Astrocyte (in vitro differentiated cells and primary cell): ENCODE measurements at places on chromosomes 2 and 18. TPM values are rescaled to one million over a fixed set of nuclear protein-coding genes. Genes with fewer than 3 reads are reported as not detected.

DNA sequence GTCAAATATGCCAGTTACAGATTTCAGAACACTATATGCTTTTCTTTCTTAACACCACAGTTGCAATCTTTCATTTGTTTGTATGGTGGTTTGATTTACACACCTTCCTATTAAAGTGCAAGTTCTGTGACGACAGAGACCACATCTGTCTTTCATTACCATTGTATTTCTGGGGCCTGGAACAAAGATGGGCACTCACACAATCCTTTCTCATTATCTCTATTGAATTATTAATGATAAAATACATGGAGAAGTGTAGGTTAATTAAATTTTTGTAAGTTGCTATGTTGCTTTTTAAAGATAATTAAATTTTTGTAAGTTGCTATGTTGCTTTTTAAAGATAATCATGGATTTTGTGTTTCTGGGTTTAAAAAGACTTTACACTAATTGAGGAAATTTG is 79.9 kb downstream of the KCTD18 start:
- no peaks in the 10 kb centered on the region for H3K36me3 ChIP-seq
- no peak for DNase-seq
- no peak overlapping the region for H3K4me3 ChIP-seq
- peaks cover 2% of the 10 kb centered on the region for H3K4me1 ChIP-seq
- H3K27me3 ChIP-seq: no peaks in the 10 kb centered on the region

DNA sequence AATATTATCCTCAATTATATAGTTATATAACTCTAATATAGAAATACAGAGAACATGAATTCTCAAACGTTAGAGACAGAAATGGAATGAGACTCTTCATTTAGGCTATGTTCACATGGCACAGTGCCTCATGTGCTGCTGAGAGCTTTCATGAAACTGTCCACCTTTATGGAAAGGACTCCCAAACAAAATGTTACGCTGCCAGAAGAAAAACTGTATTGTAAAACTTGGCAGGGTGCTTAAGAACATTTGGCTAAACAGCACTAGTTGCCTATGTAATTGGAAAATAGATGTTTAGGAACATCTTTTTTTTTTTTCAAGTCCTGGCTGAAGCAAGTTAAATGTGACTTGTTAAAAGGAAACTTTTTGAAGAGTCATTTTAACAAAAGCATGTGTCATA is 396.0 kb downstream of the ERBB4 start:
- H3K36me3 ChIP-seq: no peaks in the 10 kb centered on the region
- no peak overlapping the region for H3K27ac ChIP-seq
- no peak for DNase-seq
- H3K4me3 ChIP-seq: no peak overlapping the region
- no peaks in the 10 kb centered on the region for H3K4me1 ChIP-seq

GRCh38 chr2:152740743-152741328 is 22.4 kb downstream of the ARL6IP6 start:
- H3K27me3 ChIP-seq: no peaks in the 10 kb centered on the region
- no peak overlapping the region for H3K4me3 ChIP-seq
- H3K4me1 ChIP-seq: no peaks in the 10 kb centered on the region
- DNase-seq: peak; percentile 30
- no peaks in the 10 kb centered on the region for H3K36me3 ChIP-seq

DNA sequence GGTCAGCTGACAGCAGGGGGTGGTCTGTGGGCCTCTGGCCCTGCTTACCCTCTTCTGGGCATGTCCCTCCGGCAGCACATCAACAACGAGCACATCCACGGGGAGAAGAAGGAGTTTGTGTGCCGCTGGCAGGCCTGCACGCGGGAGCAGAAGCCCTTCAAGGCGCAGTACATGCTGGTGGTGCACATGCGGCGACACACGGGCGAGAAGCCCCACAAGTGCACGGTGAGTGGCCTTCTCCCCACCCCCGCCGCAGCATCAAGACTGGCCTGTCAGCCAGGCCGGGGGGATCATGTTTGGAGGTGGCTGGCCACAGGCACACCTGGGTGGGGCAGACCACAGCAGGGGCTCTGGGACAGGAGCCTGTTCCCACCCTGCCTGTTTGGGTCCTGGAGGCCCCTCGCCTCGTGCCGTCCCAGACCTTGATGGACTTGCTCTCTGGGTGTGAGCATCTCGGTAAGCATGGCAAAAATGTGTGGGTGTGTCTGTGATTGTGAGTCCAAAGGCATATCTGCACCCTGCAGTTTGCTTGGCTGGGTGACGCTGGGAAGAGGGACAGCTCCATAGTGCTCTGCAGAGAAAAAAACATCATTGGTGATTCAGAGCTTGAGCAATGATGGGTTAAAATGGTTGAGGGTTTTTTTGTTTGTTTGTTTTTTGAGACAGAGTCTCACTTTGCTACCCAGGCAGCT is 242.8 kb downstream of the GLI2 start:
- peak; percentile 13 for DNase-seq
- no peak overlapping the region for H3K27ac ChIP-seq
- H3K4me1 ChIP-seq: no peaks in the 10 kb centered on the region
- H3K36me3 ChIP-seq: peaks cover 20% of the 10 kb centered on the region
- H3K27me3 ChIP-seq: no peaks in the 10 kb centered on the region
- H3K4me3 ChIP-seq: no peak overlapping the region

- H3K27me3 ChIP-seq: no peaks in the 10 kb centered on the region
- no peaks in the 10 kb centered on the region for H3K36me3 ChIP-seq
- peak; percentile 36 for DNase-seq
- no peak overlapping the region for H3K27ac ChIP-seq
- H3K4me3 ChIP-seq: no peak overlapping the region
Observed at GRCh38 chr18:24197412-24197811, 58.5 kb downstream of the CABYR start.

DNA sequence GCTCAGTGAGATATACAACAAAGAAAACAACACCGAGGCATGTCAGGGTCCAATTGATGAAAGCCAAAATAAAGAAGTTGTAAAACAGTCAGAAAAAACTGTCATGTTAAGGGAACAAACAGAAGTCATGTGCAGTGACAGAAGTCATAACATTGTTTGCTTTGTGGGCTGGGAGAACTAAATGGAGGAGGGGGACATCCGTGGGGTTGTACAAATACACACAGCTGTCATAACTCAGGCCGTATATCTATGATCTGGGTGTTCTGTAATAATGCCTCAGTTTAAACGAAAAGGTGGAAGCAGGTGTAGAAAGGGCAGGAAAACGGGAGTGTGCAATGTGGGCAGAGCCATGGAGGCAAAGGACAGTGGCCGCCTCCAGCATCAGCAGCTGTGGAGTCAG is 27.3 kb downstream of the TIMM21 start:
- no peaks in the 10 kb centered on the region for H3K4me1 ChIP-seq
- no peaks in the 10 kb centered on the region for H3K36me3 ChIP-seq
- H3K27ac ChIP-seq: no peak overlapping the region
- H3K27me3 ChIP-seq: peaks cover 3% of the 10 kb centered on the region
- H3K4me3 ChIP-seq: no peak overlapping the region

- H3K27ac ChIP-seq: no peak overlapping the region
- H3K36me3 ChIP-seq: no peaks in the 10 kb centered on the region
- peak; percentile 10 for DNase-seq
- no peaks in the 10 kb centered on the region for H3K27me3 ChIP-seq
Observed at GRCh38 chr2:182240862-182241371, 185.9 kb downstream of the PDE1A start.

Gene UGT1A3
- not detected in 2 replicates for total RNA-seq
